ENCODE measurements at places on chromosomes 5 and 9. TPM values are rescaled to one million over a fixed set of nuclear protein-coding genes. Genes with fewer than 3 reads are reported as not detected.

The ABCA2 gene
- 86.8 TPM for total RNA-seq

DNA sequence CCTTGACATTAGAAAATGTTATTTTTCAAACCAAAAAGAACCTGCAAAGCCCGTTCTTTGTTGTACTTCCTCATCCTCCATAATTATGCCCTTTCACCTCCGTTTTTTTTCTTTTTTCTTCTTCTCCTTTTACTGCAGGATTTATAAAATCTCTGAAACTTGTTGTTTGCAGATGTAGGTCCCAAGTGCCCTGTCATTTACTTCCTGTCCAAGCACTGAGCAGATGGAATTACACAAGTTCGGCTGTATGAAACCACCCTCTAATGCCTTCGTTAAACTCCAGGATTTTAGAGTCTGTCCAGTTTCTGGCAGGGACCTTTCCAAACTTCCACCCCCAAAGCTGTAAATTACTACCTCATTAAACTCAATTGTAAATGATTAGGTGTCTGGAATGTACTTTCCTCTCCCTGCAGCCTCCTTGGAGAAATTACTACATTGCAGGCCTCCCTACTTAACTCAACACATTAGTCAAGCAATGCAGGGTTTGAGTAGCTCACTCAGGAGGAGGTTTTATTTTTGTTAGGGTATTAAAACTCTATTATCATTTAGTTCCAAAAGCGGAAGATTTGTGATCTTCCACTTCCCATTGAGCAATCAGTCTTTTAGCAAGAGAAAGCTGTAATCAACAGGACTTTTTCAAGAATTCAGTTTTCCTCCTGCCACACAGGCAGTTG, 125.6 kb upstream of the LPAR1 start:
- no peaks in the 10 kb centered on the region for H3K36me3 ChIP-seq
- no peak overlapping the region for H3K4me3 ChIP-seq
- no peak overlapping the region for H3K27ac ChIP-seq
- H3K27me3 ChIP-seq: no peaks in the 10 kb centered on the region

- no peak for DNase-seq
- no peaks in the 10 kb centered on the region for H3K4me1 ChIP-seq
- H3K27ac ChIP-seq: no peak overlapping the region
Observed at GRCh38 chr5:24649531-24649930, 4.8 kb upstream of the CDH10 start.

GRCh38 chr5:106874974-106875373, 795.8 kb downstream of the EFNA5 start:
- no peaks in the 10 kb centered on the region for H3K4me1 ChIP-seq
- H3K4me3 ChIP-seq: no peak overlapping the region
- H3K36me3 ChIP-seq: no peaks in the 10 kb centered on the region
- no peak overlapping the region for H3K27ac ChIP-seq
- DNase-seq: no peak

DNA sequence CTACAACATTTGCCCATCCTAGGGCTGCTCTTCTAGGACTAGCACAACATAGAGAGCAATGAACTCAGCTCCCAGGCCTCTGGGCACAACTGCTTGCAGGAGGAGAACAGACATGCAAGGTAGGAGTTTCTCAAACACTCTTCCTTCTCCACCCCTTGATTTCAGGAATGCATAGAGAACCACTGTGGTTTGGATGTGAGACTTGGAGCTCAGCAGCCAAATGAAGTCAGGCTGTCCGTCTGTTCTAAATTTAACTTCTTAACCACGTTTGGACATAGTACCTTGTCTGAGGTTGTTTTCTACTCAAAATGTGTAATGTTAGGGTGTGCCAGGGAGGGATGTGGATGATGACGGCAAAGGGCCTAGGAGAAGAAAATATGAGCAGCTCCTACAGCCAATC, 515.1 kb upstream of the TNC start:
- H3K27ac ChIP-seq: no peak overlapping the region
- H3K4me1 ChIP-seq: no peaks in the 10 kb centered on the region
- H3K36me3 ChIP-seq: no peaks in the 10 kb centered on the region
- no peaks in the 10 kb centered on the region for H3K27me3 ChIP-seq
- no peak for DNase-seq
- H3K4me3 ChIP-seq: no peak overlapping the region

- no peak overlapping the region for H3K27ac ChIP-seq
- H3K36me3 ChIP-seq: no peaks in the 10 kb centered on the region
- H3K4me1 ChIP-seq: no peaks in the 10 kb centered on the region
Observed at GRCh38 chr5:102713682-102714231, 41.3 kb upstream of the PAM start.

The SLC34A1 gene
- total RNA-seq: not detected

The TMEM252 gene
- not detected for total RNA-seq

DNA sequence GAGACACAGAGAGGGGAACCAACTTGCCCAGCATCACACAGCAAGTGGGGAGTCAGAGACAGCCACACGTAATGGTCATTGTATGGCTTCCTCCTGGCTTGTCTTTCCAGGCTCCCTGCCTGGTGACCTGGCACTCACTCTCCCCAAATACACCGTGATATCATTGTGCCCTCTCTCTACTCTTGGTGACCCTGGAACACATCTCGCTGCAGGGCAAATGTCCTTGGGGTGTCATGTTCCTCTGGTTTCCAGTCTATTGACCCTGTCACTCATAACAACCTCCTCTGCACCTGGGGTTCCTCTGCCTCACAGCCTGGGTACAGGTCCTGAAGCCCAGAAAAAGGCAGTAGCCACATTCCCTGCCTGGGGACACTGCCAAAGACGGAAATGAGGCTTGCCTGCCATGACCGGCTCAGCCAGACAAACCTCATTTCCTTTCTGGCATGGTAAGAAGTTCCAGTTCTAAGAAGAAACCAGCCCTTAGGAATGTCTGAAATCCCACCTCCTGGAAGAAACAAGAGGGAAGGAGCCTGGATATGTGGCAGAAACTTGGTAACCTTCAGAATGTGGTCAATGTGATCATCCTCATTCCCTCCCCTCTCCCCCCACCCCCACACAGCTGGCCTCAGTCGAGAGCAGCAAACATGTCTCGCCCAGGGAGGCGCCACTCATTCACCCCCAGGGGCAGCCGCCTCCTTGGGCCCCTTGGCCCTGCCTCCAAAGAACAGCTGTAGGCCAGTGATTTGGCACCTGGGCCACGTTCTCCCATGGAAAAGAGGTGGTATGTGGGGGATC, 30.6 kb upstream of the SMU1 start:
- H3K4me1 ChIP-seq: no peaks in the 10 kb centered on the region
- no peaks in the 10 kb centered on the region for H3K27me3 ChIP-seq
- no peak for DNase-seq
- H3K27ac ChIP-seq: no peak overlapping the region
- no peak overlapping the region for H3K4me3 ChIP-seq

The ICE1 gene
- total RNA-seq: 39.1 TPM

GRCh38 chr5:141875022-141875740, 3.0 kb downstream of the PCDH1 start:
- peaks cover 55% of the 10 kb centered on the region for H3K27me3 ChIP-seq
- peaks cover 36% of the 10 kb centered on the region for H3K4me1 ChIP-seq
- H3K27ac ChIP-seq: no peak overlapping the region
- H3K4me3 ChIP-seq: no peak overlapping the region

GRCh38 chr9:93598647-93599241, 22.4 kb downstream of the PHF2 start:
- H3K4me1 ChIP-seq: peaks cover 52% of the 10 kb centered on the region
- H3K36me3 ChIP-seq: no peaks in the 10 kb centered on the region
- H3K4me3 ChIP-seq: no peak overlapping the region

GRCh38 chr5:180665682-180666404, 16.4 kb upstream of the FLT4 start:
- H3K4me1 ChIP-seq: peaks cover 7% of the 10 kb centered on the region
- no peaks in the 10 kb centered on the region for H3K27me3 ChIP-seq
- no peak for DNase-seq

DNA sequence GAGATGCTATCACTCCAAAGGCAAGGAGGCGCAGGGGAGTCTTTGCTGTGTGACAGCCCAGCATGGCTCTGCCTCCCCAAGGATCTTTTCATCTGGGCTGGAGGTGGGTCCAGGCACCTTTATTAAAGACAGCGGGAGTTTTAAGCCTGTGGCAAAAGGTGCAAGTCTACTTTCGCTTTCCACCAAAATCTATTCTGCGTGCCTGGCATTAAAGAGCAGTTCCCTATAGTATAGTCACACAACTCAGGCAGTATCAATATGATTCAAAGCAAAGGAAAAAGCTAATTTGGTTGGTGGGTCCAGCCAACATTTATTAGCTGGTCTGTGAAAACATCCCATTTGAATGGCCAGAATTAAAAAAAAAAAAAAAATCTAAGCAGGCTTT, 398.7 kb downstream of the EBF1 start:
- no peak overlapping the region for H3K4me3 ChIP-seq
- no peaks in the 10 kb centered on the region for H3K4me1 ChIP-seq
- no peaks in the 10 kb centered on the region for H3K36me3 ChIP-seq
- no peaks in the 10 kb centered on the region for H3K27me3 ChIP-seq

DNA sequence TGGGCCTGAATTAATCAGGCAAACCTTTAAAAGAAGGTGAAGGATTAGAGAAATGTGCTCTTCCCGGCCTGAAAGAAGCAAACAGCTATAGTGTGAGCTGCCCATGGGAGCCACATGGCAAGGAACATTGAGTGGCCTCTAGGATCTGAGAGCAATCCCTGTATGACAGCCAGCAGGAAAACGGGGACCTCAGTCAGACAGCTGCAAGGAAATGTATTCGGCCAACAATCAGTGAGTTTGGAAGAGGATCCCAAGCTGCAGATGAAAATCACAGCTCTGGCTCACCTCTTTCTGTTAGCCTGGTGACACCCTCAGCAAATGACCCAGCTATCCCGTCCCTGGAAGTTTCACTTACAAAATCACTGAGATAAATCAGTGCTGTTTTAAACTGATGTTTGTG, 309.2 kb downstream of the SH3GL2 start:
- no peak overlapping the region for H3K4me3 ChIP-seq
- no peaks in the 10 kb centered on the region for H3K36me3 ChIP-seq
- no peaks in the 10 kb centered on the region for H3K27me3 ChIP-seq
- no peaks in the 10 kb centered on the region for H3K4me1 ChIP-seq
- no peak for DNase-seq
- no peak overlapping the region for H3K27ac ChIP-seq

DNA sequence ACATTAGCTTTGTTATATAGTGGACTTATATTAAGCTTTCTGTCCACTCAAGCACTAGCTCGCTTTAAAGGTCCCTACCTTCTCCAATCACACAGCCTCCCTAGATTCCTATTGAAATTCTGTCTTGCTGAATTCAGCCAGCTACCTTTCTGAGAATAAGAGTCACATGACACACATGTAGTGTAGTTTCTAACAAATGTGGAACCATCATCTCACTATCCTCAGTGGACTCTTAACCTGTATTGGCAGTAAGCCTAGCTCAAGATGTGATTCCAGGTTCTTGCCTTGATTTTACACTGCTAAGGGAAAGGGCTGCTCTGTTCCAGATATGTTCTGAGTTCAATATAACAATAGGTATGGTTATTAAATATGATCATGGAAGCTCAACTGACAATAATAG, 11.4 kb downstream of the FAM219A start:
- no peak overlapping the region for H3K4me3 ChIP-seq
- no peaks in the 10 kb centered on the region for H3K27me3 ChIP-seq
- no peak for DNase-seq
- H3K36me3 ChIP-seq: no peaks in the 10 kb centered on the region
- H3K27ac ChIP-seq: no peak overlapping the region
- H3K4me1 ChIP-seq: no peaks in the 10 kb centered on the region

DNA sequence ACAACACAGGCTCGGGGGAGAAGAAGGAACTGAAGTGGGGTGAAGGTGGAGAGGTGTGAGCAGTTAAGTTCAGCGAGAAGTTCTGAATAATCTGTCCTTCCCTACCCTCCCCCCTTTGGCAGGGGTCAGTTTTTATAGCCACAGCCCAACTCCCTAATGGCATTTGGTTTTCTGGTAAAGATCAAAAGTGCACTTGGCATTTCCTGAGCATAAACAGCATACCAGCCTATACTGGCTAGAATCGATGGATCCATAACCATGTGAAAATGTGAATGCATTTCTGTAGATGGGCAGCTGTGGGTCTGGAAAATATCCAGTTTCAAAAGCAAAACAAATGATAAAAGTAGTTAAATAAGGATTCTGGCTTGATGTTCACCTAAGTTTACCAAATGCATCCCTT, 410.9 kb downstream of the PLK2 start:
- H3K4me3 ChIP-seq: no peak overlapping the region
- DNase-seq: no peak
- no peak overlapping the region for H3K27ac ChIP-seq
- H3K27me3 ChIP-seq: no peaks in the 10 kb centered on the region
- H3K4me1 ChIP-seq: no peaks in the 10 kb centered on the region
- H3K36me3 ChIP-seq: no peaks in the 10 kb centered on the region

GRCh38 chr5:113059232-113060040, 82.8 kb downstream of the DCP2 start:
- no peak for DNase-seq
- H3K27me3 ChIP-seq: no peaks in the 10 kb centered on the region
- no peaks in the 10 kb centered on the region for H3K36me3 ChIP-seq
- H3K4me1 ChIP-seq: peaks cover 50% of the 10 kb centered on the region

DNA sequence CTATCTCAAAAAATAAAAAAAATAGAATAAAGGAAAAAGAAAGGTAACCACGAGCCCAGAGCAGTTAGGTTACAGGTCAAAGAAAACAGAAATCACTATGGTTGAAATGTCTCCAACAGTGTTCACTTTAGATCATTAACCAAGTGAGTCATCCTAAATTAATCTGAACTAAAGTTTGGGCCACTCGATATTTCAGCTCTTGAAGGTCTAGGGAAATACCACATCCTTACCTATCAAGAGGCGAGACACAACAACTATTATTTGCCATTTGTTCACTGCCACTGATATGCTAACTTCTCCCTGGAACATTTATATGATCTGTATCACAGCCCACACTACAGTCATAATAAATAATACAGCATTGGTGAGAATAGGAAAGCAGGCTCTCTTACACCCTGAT, 111.3 kb upstream of the NR5A1 start:
- H3K27ac ChIP-seq: no peak overlapping the region
- no peak for DNase-seq
- no peaks in the 10 kb centered on the region for H3K27me3 ChIP-seq
- H3K4me3 ChIP-seq: no peak overlapping the region

The DPYSL3 gene
- total RNA-seq: not detected

The FSTL4 gene
- not detected for total RNA-seq

The LPAR1 gene
- total RNA-seq: not detected

GRCh38 chr5:848671-849111, 2.1 kb downstream of the ZDHHC11 start:
- H3K4me3 ChIP-seq: no peak overlapping the region
- H3K36me3 ChIP-seq: no peaks in the 10 kb centered on the region
- H3K4me1 ChIP-seq: peaks cover 5% of the 10 kb centered on the region
- H3K27me3 ChIP-seq: peaks cover 9% of the 10 kb centered on the region
- no peak for DNase-seq

- H3K27me3 ChIP-seq: no peaks in the 10 kb centered on the region
- no peak overlapping the region for H3K27ac ChIP-seq
- H3K36me3 ChIP-seq: no peaks in the 10 kb centered on the region
- H3K4me3 ChIP-seq: no peak overlapping the region
Observed at GRCh38 chr9:120741701-120742100, 27.4 kb upstream of the MEGF9 start.

GRCh38 chr9:81461196-81461595, 228.2 kb downstream of the TLE1 start:
- no peak overlapping the region for H3K4me3 ChIP-seq
- no peak for DNase-seq
- no peaks in the 10 kb centered on the region for H3K36me3 ChIP-seq
- H3K27ac ChIP-seq: no peak overlapping the region
- no peaks in the 10 kb centered on the region for H3K4me1 ChIP-seq
